ENCODE measurements at places on chromosomes 7 and 10. TPM values are rescaled to one million over a fixed set of nuclear protein-coding genes. Genes with fewer than 3 reads are reported as not detected.

DNA sequence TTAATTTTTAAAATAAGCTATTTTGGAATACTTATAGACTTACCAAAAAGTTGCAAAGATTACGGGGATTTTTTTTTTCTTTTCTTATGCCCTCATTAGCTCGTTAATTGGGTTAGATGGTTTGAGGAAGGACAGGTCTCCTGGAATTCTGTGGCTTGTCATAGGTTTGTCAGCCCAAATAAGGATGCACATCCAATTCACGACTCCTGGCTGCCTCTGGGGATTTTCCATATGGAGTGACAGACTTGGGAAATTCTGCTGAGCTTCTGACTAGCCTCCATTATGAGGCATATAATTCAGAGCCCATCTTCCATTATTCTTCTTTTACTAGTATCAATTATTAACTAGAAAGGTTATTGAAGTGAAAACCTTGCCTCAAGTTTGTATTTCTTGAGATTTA, 102.1 kb downstream of the AUTS2 start:
- no peak for DNase-seq
- no peaks in the 10 kb centered on the region for H3K4me1 ChIP-seq
- H3K36me3 ChIP-seq, result no peaks in the 10 kb centered on the region
- H3K27ac ChIP-seq, result no peak overlapping the region

- no peaks in the 10 kb centered on the region for H3K36me3 ChIP-seq
- H3K27me3 ChIP-seq, result no peaks in the 10 kb centered on the region
- no peak overlapping the region for H3K4me3 ChIP-seq
Measured at GRCh38 chr10:105956550-105956949, 1208.0 kb downstream of the SORCS1 start.

- H3K4me1 ChIP-seq, result no peaks in the 10 kb centered on the region
- no peak for DNase-seq
- H3K36me3 ChIP-seq, result no peaks in the 10 kb centered on the region
- H3K27me3 ChIP-seq, result no peaks in the 10 kb centered on the region
- H3K27ac ChIP-seq, result no peak overlapping the region
Measured at GRCh38 chr10:71025535-71025934, 137.2 kb upstream of the PCBD1 start.

GRCh38 chr10:59075576-59075975, 100.9 kb upstream of the PHYHIPL start:
- no peak for DNase-seq
- H3K4me3 ChIP-seq, result no peak overlapping the region
- H3K27ac ChIP-seq, result no peak overlapping the region
- H3K4me1 ChIP-seq, result no peaks in the 10 kb centered on the region
- no peaks in the 10 kb centered on the region for H3K36me3 ChIP-seq
- H3K27me3 ChIP-seq, result no peaks in the 10 kb centered on the region

- H3K27ac ChIP-seq, result no peak overlapping the region
- no peaks in the 10 kb centered on the region for H3K4me1 ChIP-seq
- H3K27me3 ChIP-seq, result no peaks in the 10 kb centered on the region
- DNase-seq, result no peak
Measured at GRCh38 chr7:101411508-101411874, 48.8 kb downstream of the COL26A1 start.

- H3K4me3 ChIP-seq, result peak overlapping the region; percentile 79
Measured at GRCh38 chr7:130669085-130669700, 645 bp upstream of the COPG2 start.

- no peaks in the 10 kb centered on the region for H3K27me3 ChIP-seq
- H3K4me1 ChIP-seq, result no peaks in the 10 kb centered on the region
- DNase-seq, result no peak
- H3K36me3 ChIP-seq, result no peaks in the 10 kb centered on the region
- H3K4me3 ChIP-seq, result no peak overlapping the region
- no peak overlapping the region for H3K27ac ChIP-seq
Measured at GRCh38 chr10:129868449-129869035, 95.5 kb downstream of the EBF3 start.

DNA sequence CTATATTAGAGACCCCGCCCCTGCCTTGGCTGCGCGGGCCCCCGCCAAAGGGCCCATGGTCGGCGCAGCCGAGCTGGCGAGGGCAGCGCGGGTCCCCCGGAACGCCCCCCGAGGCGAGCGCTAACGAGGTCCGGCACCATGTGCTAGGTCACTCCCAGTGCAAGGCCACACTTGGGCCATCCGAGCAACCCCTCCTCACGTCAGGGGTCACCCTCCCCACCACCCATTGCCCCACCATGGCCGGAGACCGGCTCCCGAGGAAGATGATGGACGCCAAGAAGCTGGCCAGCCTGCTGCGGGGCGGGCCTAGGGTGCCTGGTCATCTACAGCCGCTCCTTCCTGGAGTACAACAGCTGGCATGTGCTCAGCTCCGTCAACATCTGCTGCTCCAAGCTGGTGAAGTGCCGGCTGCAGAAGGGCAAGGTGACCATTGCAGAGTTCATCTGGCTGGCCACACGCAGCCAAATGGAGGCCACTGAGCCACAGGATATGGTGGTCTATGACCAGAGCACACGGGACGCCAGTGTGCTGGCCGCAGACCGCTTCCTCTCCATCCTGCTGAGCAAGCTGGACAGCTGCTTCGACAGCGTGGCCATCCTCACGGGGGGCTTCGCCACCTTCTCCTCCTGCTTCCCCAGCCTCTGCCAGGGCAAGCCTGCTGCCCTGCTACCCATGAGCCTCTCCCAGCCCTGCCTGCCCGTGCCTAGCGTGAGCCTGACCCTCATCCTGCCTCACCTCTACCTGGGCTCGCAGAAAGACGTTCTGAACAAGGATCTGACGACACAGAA, 12.4 kb upstream of the SEC24C start:
- no peak for DNase-seq
- peak overlapping the region; percentile 82 for H3K4me3 ChIP-seq
- peaks cover 5% of the 10 kb centered on the region for H3K4me1 ChIP-seq
- H3K27me3 ChIP-seq, result no peaks in the 10 kb centered on the region
- H3K36me3 ChIP-seq, result no peaks in the 10 kb centered on the region

DNA sequence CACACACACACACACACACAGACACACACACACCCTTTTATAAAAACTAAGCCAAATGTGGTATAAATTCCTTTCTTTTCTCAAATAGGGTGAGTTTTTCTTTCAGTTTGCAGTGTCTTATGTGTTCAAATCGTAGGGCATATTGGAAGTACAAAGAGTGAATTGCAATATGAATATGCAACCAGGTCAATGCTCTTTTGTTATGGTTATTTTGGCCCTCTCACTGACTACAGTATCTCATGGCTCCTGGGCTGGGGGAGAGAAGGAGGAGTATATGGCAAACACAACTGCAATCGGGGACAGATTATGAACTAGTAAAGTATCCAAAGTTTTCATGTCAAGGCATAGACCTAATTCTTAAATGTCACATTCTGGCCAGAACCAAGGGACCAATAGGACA, 301.9 kb downstream of the PLXDC2 start:
- H3K27ac ChIP-seq, result no peak overlapping the region
- H3K4me1 ChIP-seq, result no peaks in the 10 kb centered on the region
- H3K36me3 ChIP-seq, result no peaks in the 10 kb centered on the region
- H3K4me3 ChIP-seq, result no peak overlapping the region
- no peak for DNase-seq
- no peaks in the 10 kb centered on the region for H3K27me3 ChIP-seq

DNA sequence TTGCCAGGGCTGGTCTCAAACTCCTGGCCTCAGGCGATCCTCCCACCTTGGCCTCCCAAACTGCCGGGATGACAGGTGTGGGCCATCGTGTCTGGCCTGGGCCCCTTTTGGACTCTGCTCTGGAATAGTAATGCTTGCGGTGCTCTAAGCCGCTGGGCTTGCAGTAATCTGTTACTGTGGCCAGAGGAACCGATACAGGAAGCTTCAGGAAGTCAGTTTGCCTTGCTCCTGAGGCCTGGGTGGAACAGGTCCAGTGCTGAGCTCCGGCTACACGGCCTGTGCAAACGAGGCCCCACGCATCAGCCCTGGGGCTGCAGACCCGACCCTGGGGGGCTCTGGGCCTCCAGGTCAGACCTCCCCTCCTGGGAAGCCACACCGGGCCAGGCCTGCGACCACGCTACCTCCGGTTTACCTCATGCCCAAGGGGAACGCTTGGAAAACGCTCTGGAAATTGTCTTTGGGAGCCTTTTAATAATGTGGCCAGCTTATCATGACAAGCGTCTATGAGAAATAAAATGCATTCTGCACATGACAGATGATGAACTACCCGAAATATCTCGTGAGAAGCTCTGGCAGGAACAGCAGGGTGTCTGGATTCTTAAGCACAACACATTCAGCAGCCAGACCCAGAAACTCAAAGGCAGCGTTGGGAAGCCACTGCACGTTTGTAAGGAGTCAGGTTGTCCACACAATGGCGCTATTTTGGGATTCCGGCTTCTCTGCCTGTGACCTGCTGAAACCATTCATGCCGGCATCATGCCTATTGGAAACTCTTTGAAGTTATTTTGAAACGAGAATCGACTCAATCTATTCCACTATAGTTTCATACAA, 10.1 kb upstream of the ADAP1 start:
- no peaks in the 10 kb centered on the region for H3K27me3 ChIP-seq
- H3K27ac ChIP-seq, result no peak overlapping the region
- H3K36me3 ChIP-seq, result peaks cover 13% of the 10 kb centered on the region
- no peak for DNase-seq
- H3K4me1 ChIP-seq, result peaks cover 10% of the 10 kb centered on the region

- H3K4me1 ChIP-seq, result no peaks in the 10 kb centered on the region
- no peak for DNase-seq
- H3K27ac ChIP-seq, result no peak overlapping the region
- H3K27me3 ChIP-seq, result no peaks in the 10 kb centered on the region
Measured at GRCh38 chr10:4568731-4569130, 257.3 kb upstream of the AKR1E2 start.

DNA sequence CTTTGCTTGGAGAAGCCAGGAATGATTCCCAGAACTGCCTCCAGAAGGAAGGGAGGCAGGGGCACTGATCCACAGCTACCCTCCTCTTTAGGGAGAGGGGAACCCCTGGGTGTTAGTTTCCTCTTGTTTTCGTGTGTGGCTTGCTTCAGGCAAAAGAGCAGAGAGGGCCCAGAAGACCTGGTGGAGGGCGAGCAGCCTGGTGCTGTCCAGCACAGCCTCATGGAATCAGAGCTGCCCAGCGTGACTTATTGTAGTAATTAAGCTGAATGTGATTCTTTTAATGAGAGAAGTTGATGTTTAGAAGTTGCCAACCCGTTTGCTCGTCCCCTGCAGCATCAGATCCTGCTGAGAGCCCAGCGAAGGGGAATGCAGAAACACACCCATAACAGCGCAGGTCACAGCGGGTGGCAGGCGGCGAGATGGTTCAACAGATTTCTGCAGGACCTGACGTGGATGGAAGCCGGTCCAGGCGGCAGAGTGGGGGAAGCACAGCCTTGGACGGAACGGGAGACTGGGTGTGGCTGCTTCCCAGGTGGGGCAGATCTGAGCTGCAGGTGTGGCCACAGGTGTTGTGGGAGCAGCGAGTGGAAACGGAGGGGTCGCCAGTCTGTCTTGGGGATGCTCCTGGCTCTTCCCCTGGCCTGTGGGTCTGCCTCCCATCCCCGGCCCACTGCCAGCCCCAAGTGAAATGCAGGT, 53.7 kb upstream of the SHH start:
- H3K4me1 ChIP-seq, result no peaks in the 10 kb centered on the region
- H3K36me3 ChIP-seq, result no peaks in the 10 kb centered on the region
- H3K27ac ChIP-seq, result no peak overlapping the region
- peak; percentile 9 for DNase-seq
- H3K4me3 ChIP-seq, result no peak overlapping the region

GRCh38 chr10:56319386-56319785, 41.7 kb downstream of the ZWINT start:
- H3K27me3 ChIP-seq, result no peaks in the 10 kb centered on the region
- H3K4me3 ChIP-seq, result no peak overlapping the region
- H3K27ac ChIP-seq, result no peak overlapping the region
- no peaks in the 10 kb centered on the region for H3K36me3 ChIP-seq
- no peaks in the 10 kb centered on the region for H3K4me1 ChIP-seq
- DNase-seq, result no peak

DNA sequence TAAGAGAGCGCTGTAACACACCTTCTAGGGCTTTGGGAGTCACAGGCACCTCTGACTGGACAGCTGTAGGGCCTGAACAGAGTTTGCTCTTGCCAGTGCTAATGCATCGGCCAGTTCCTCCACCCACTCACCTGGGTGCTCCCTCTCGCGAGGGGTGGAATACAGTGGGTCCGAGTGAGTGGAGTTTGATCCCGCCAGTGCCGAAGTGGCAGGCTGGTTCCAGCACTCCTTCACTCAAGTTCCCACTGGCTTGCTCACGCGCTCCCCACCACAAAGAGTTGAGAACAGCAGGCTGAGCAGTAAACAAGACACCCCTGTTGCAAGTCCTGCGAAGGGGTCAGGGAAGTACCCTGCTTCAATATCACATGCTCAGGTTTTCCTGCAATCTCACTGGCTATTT, 91.8 kb downstream of the SNX13 start:
- no peaks in the 10 kb centered on the region for H3K36me3 ChIP-seq
- no peak overlapping the region for H3K4me3 ChIP-seq
- no peaks in the 10 kb centered on the region for H3K27me3 ChIP-seq
- H3K27ac ChIP-seq, result no peak overlapping the region
- no peaks in the 10 kb centered on the region for H3K4me1 ChIP-seq

DNA sequence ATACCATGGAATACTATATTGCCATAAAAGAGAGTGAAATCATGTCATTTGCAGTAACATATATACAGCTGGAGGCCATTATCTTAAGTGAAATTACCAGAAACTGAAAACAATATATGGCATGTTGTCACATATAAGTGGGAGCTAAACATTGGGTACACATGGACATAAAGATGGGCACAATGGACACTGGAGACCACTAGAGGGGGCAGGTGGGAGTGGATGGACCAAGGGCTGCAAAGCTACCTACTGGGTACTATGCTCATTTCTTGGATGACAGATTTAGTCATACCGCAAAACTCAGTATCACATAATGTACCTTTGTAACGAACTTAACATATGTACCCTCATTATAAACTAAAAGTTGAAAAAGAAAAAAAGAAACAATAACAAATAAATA, 1167.6 kb downstream of the NXPH1 start:
- H3K27me3 ChIP-seq, result no peaks in the 10 kb centered on the region
- no peak overlapping the region for H3K27ac ChIP-seq
- no peaks in the 10 kb centered on the region for H3K36me3 ChIP-seq
- DNase-seq, result no peak

DNA sequence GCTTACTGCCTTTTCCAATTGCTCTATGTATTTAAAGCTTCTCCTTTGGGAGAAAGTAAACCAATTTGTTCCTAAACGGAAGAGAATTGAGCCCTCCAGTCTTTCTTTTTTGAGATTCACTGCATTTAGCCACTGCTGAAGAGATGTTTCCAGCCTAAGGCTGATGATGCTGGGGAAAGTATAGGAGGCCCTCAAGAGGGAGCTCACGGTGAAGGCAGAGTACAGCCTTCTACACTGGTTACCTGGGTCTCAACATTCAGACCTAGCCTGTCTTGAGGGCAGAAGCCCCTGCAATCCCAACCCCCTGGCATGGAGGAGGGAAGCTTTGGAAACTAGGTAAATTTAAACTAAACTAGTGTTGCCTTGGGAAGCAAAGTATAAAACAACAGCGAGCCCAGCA, 316.7 kb upstream of the TPK1 start:
- no peaks in the 10 kb centered on the region for H3K36me3 ChIP-seq
- no peaks in the 10 kb centered on the region for H3K4me1 ChIP-seq
- no peak for DNase-seq
- H3K4me3 ChIP-seq, result no peak overlapping the region

GNGT1 gene
- total RNA-seq, result not detected

TCAF2 gene
- 14.0 TPM for total RNA-seq

OPN4 gene
- total RNA-seq, result not detected

ZNF107 gene
- 33.1 TPM for total RNA-seq

CCL26 gene
- 0.59 TPM for total RNA-seq

FEZF1 gene
- not detected for total RNA-seq

HIPK2 gene
- 31.1 TPM for total RNA-seq

All from breast epithelium (tissue), 4 donors.